ENCODE measurements at places on chromosomes 7 and 10.

DNA sequence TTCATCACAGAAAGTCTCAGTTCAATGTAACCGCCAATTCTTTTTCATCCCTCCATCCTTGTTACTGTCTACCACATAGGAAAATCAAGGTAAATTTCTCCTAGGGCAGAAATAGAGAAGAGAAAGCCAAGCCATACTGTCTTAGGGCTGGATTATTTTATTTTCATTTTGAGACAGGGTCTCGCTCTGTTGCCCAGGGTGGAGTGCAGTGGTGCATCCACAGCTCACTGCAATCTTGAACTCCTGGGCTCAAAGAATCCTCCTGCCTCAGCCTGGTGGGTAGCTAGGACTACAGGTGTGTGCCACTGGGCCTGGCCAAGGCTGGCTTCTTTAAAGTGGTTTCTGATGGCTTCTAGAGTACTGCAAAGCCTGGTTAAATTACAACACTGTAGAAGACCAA, 181.7 kb downstream of the SRPK2 start:
- no peak for DNase-seq

DNA sequence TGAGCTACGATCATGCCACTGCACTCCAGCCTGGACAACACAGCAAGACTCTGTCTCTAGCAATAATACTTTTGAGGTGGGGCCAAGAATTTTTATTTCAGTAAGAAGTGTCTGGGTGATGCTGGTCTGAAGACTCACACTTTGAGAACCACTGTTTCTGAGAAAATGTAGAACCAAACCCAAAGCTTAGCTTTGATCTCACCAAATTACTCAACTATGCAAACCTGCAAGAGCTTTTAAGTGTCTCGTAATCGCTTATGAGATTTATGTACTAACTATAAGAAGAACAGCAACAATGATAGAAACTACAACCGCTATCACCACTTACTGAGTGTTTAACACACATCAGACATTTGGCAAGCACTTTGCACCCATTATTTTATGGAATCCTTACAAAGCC, 29.5 kb downstream of the APBB1IP start:
- DNase-seq = no peak

GRCh38 chr10:34195364-34196057, 619.6 kb downstream of the PARD3 start:
- no peak for DNase-seq

DNA sequence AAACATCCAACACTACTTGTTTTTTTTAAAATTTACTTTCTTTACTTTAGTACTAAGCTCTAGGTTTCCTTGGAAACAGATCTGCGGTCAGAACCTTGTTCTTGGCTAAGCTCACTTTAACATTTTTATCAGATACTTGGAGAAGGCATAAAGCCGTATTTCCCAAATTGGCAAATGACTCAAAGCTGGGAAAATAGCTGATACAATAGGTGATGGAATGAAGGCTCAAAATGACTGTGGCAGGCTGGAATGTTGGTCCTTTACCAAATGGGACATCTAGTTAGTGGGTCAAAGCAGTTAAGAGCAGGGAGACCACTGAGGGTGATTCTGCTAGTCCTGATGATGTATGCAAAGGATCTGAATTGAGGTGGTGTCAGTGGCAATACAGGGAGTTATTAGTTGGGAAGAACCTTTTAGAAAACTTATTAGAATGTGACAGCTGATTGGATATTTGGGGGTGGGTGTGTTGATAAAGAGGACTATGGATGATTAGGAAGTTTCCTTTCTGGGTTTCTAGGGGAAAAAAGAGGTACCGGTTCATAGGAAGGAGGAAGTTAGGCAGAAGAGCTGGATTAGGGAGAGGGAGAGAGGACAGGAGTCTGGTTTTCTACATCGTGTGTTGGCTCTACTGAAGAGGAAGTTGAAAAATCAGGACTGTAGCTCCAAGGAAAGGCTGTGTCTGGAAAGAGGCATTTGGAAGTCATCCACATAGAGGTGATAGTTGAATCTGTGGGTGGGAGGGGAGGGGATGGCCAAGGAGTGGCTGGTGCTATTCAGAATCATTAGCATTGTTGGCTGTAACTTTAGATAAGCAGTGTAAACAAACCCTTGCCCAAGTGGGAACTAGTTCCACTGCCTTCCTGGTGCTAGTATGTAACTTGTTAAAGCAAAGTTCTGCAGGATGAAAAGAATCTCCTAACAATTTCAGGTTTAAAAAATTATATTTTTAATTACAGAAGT, 13.1 kb downstream of the PLCE1 start:
- DNase-seq = peak; percentile 82

DNA sequence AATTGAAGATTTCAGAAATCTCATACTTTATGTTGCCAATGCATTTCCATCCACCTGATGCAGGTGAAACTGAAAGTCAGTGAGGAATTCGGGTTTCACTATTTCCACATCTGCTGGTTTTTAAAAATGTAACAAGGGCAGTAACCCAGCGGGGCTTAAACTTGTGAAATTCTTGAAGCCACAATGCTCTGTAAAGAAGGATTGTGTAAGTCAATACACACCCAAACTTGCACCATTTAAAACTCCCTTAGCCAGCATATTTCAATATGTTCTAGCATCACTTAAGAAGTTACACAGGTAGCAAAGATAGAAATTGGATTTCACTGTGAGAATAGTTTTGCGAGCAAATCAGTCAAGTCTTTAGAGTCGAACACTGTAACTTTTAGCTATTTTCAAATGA, 386.1 kb downstream of the PLXDC2 start:
- no peak for DNase-seq

DNA sequence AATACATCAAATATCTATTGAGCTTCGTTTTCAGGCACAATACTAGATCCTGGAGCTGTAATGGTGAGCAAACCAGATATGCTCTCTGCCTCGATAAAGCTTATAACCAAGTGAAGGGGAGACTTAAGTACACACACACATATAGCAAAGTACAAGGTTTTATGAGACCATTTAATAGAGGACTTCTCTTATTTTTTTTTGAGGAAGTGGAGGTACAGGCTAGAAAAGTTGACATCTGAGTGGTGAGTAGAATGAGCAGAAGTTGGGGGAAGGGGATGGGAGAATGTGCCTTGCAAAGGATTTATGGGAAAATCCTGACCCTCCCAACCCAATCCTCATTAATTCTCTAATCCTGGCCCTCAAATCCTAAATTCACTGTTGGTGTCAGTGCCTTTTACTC, 7.7 kb downstream of the CCDC136 start:
- DNase-seq = no peak
